Activated CD8-positive, alpha-beta memory T cell treated with anti-CD3 and anti-CD28 coated beads for 1 hour (primary cell): ENCODE measurements at places on chromosomes 3 and 15.

DNA sequence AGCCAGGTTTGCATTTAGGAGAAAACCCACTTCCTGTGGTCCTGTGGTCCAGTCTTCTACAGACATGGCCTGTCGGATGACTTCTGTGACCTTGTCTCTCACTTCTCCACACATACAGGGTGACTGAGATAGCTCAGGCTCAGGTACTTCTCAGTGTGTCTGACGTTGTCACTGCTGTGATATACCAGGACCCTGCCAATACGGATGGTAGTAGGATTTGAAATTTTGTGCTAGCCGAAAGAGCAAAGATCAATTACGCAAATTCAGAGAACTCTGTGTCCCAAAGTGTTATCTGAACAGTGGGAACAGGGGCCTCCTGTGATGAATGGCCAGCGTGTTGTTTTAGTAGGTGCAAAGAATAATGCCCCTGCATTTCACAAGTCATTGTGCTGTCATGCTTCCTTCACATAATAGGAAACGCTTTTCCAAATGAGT, 128.9 kb downstream of the MCTP2 start:
- DNase-seq = no peak

DNA sequence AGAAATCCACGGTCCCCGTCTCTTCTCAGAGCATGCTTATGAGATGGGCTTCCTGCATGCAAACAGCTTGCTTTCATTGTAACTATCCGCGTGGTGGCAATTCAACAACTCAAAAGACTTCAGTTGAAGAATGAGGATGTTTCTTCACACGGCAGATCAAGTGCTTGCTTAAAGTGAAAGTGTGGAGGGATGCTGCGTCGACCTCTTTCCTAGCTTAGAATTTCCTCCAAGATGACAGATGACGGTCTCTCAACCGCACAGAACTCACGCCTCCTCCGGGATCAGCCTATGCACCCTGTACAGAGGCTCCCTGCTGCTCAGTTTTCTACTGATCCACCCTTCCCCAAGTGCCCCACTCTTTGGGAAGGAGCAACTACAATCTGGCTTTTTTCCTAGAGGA, 47.8 kb downstream of the PCSK6 start:
- DNase-seq = no peak

GRCh38 chr15:31214158-31214863, 112.3 kb upstream of the KLF13 start:
- DNase-seq = no peak

DNA sequence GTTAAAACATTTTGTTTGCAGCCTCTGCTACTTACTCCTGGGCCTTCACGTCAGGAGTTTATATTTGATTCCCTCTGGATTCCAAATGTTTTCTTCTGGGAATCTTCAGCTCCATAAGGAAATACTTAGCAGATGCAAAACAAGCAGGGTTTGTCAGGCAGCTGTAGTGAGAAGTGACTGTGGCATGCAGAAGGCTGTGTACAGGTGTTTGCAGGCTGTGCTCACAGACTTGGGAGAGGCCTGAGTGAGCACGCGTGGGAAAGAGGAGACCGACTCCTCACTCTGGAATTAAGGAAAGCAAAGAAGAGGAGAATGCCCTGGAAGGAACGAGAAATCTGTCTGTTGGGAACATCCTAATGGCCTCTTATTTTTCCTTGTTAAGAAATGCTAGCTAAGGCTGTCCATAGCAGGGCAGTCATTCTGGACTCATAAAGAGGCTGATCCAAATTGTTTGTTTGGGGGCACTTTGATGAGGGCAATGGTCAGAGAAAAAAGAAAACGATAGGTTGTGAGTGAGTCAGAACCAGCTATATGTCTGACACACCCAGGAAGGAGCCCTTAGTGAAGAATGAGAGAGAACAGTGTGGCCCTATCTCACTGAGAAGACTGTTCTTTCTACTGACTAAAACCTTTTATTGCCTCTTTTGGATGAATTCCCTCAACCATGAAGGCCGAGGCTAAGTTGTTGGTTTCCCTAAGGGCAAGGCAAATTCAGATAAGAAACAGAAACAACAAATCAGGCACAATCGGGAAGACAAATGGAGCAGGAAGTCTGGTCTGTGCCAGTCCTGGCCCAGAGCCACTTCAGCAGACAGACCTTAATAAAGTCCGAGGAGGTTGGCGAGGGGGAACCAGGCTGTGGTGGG, 82.6 kb downstream of the TGFBR2 start:
- no peak for DNase-seq

GRCh38 chr3:50436114-50436674, 67.2 kb downstream of the CACNA2D2 start:
- peak; percentile 33 for DNase-seq

- DNase-seq = peak; percentile 22
These were observed at the start of gene SNX22 for GRCh38 chr15:64151727-64152506. SNX22 (plus strand) TSS chr15:64151731; CDS start chr15:64151776, 45 bp downstream.

DNA sequence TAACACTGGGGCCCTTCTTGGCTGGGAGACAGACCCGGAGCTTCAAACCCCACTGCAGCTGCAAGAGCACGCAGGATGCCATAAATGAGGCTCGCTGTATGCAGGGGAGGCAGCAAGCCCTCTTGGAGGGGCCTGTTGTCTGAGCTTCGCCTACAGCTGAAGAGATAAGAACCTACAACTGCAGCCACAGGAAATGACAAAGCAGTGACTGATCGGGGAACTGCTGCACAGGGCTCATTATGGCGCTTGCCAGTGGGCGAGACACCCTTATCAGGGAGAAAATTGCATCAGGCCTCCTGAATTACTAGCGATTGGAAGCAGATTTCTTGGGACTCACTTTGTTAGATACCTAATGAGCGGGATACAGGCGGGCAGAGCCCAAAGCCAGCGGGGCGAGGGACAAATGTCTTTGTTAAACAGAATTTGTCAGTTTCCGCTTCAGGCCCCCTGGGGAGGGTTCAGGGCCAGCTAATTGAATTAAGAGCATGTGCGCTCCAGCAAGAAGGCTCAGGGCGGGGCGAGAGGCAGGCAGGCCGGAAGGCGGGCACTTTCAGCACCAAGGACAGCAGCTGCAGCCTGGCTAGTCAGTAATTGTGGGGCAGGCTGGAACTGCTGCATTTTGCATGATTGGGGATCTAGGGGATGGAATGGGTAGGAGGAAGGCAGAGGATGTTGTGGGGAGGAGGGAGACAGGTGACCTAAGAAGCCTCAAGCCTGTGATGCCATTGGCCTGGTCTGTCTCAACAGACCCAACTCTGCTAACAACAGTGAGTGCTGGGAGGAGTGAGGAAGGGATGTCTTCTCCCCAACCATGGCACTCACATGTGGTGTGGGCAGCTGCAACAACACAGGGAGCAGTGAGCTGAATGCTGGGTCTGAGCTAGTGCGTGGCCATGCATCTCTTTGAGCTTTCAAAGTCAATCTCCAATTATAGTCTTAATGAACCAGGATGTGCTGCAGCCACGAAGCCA, 55.3 kb downstream of the CCDC33 start:
- peak; percentile 55 for DNase-seq

DNA sequence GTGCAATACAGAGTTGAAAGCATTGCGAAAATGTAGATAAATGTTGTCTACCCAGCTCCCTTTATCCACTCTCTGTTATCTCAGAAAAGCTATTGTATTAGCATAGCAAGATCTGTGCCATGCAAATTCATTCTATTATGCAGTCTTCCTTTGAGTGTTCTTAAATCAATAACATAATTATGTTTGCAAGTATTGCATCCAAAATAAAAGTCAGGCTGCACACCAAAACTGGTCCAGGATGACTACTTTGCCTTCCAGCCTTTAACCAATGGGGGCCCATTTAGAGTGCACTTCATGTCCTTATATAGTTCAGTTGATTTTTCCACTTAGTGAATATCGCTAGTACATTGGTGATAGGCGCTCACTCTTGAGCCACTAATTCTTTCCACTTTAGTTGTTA, 107.4 kb upstream of the MLF1 start:
- no peak for DNase-seq

DNA sequence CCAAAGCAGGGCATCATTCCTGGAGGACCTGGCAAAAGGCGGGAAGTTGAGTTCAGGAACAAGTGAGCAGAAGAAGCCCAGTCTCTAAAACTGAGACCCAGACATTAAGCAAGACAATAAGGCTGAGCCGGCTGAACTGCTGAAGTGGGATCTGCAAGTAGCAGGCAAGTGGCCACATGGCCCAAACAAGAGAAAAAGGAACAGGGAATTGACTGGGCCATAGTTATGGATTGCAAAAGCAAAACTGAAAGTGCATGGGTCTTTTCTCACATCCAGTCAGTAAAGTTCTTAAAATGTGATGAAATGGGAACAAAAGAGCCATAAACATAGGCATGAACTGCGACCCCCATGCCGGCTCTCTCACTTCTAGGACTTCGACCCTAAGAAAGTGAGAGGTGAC, 101.2 kb downstream of the SCN11A start:
- no peak for DNase-seq

- no peak for DNase-seq
These were observed 24.4 kb upstream of the CNOT10 start for GRCh38 chr3:32660634-32661033.

DNA sequence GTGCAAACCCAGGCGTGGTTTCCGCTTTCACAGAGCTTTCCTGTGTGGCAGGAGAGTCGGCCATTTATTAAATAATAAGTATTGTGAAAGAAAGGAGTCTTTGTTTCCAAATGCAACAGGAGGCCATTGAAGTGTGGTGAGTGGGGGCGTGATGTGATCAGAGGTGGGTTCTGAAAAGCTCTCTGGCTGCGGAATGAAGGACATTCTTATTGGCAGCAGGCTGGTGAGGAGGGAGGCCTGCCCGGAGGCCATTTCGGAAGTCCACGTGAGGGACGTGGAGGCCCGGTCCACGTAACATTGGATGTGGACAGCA, 11.1 kb downstream of the ARNT2 start:
- DNase-seq = no peak

DNA sequence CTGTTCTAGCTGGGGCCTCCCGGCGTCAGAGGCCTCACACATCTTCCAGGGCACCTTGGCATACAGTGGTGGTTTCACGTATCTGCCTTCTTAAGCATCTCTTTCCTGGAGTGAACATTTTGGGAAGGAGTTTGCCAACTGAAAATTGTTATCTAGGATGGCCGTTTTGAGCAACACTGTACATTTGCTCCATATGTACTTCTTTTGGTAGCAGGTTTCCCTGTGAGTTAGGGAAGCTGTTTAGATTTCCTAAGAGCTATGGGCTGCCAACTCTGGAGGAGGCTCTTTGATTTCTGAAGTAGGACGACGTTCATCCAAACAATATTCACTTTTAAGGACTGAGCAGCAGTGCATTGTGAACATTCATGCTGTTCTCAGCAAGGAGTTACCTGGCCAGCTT, 665.9 kb downstream of the SQOR start:
- DNase-seq = no peak

GRCh38 chr3:53464424-53464823, 30.0 kb upstream of the CACNA1D start:
- no peak for DNase-seq

GRCh38 chr3:184371570-184372018, 6.4 kb downstream of the THPO start:
- DNase-seq = peak; percentile 22

DNA sequence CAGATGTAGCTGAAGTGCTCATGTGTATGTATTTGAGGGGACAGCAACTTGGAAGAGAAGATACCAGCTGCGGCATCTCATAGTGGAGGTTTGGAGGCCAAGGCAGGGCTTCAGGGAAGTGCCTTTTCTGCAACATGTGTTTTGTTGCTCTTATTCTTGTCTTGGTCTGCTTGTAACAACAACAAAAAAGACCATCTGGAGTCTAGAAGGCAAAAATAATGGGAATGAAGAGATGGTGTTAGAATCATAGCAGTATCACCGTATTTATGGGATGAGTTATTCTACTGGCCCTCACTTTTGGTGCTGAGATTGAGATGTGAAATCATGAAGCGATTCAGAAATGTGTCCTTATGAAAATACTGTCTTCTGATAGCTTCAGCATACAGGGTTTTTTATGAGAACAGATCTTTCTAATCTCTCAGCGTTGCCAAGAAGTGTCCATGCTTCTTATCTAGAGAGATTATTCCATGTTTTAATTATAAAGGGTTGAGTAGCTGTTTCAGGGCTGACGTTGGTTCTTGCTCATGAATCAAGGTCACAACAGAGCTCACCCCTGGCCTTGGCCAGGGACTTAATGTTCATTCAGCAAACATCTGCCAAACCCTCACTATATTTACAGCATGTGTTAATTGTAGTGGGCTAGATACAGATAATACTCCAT, 58.0 kb downstream of the ITPR1 start:
- DNase-seq = no peak

DNA sequence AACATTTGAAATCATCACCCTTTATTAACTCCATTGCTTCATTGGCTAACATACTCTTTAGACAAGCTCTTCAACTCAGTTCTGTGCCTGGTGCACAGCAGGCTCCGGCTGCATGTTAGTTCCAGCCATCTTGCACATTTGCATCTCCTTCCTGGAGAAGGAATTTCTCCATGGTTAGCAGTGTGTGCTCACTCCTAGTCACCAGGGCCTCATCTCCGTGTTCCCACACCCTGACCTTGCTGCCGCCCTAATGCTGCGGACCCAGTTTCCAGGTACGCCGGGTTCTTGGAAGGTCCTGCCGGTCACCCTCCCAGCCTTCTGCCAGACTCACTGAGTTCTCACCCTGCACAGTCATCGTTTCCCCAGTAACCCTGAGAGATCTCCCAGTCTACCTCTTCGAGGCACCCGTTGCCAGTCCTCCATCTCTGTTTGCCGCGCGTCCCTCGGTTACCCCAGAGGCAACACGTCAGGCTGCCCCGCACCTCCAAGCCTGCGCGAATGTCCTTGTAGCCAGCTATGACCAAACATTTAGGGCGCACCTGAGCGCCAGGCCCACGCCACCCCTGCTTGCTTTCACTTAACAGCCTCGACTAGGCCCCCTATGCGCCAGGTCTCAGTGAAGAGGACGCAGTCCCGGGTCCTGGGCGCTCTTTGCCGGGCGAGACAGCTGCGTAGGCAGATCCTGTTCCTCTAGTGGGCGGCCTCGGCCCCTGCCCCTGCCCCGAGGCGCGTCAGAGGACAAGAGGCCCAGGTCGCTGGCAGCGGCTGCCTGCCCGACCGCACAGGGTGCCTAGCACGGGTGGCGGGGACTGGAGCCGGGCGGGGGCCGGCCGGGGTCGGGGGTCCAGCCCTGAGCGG, 747 bp upstream of the ZNF592 start:
- peak; percentile 51 for DNase-seq

GRCh38 chr15:29105151-29105854, 164.3 kb downstream of the NSMCE3 start:
- DNase-seq = no peak

GRCh38 chr3:26505399-26505798, 117.2 kb upstream of the LRRC3B start:
- DNase-seq = no peak

GRCh38 chr15:96268442-96269204, 61.9 kb upstream of the NR2F2 start:
- no peak for DNase-seq
